SJSA1 (cell line): ENCODE measurements at places on chromosomes 2 and 18. TPM values are rescaled to one million over a fixed set of nuclear protein-coding genes. Genes with fewer than 3 reads are reported as not detected.

KIAA2012 gene
- total RNA-seq: 0.03 TPM in 1 of 2 replicates, not detected in the other

DNA sequence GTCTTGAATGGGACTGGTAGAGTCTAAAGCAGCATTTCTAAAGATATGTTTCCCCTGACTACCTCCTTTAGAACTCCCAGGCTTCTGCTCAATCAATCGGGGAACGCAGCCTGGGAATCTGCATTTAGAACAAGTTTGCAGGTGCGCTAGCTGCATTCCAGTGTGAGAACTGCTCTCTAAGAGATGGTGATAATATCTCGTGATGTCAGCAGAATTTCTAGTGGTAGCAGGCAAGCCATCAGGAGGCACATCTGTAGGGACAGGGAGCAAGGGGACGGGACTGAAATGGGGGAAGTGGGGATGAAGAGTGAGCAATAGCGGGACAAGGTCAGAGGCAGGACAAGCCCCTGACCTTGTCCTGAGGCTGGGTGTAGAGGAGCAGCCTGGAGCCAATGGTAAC, 120.3 kb upstream of the DNMT3A start:
- no peak for DNase-seq

DNA sequence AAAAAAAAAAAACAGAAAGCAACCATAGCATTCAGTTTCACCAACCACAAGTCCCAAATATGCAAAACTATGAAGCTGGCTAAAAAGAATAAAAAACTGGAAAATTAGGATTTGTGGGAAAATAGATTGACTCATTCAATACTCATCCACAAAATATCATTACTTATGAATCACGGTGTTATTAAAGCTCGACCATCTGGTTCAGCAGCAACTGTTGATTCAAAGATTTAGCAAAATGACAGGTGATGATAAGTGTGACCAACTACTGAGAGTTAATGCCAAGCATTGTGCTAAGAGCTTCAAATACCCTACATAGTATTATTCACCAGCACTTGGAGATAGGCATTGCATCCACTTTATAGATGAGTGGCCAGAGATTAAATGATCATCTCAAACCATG, 26.2 kb upstream of the XDH start:
- DNase-seq: no peak

GRCh38 chr2:240162939-240163714, 22.7 kb upstream of the OTOS start:
- DNase-seq: no peak

KCNJ3 gene
- total RNA-seq: not detected in 2 replicates

DNA sequence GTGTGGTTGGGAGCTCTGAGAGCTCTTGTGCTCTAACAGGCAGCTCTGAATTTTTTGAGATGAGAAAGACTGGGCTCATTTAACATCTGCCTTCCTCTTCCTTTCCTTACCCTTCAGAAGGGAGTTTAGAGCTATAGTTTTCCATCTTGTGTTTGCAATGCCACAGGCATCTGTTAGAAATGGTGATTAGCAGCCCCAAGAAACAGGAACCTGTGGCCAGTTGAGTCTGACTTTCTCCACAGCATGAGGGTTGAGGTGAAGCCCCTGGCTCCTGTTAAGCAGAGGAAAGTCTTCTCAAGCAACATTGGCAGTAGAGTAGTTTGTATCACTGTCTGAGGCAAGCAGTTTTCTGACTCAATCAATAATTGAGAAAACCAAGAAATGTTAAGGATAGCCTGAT, 577.4 kb downstream of the ZEB2 start:
- no peak for DNase-seq

DNA sequence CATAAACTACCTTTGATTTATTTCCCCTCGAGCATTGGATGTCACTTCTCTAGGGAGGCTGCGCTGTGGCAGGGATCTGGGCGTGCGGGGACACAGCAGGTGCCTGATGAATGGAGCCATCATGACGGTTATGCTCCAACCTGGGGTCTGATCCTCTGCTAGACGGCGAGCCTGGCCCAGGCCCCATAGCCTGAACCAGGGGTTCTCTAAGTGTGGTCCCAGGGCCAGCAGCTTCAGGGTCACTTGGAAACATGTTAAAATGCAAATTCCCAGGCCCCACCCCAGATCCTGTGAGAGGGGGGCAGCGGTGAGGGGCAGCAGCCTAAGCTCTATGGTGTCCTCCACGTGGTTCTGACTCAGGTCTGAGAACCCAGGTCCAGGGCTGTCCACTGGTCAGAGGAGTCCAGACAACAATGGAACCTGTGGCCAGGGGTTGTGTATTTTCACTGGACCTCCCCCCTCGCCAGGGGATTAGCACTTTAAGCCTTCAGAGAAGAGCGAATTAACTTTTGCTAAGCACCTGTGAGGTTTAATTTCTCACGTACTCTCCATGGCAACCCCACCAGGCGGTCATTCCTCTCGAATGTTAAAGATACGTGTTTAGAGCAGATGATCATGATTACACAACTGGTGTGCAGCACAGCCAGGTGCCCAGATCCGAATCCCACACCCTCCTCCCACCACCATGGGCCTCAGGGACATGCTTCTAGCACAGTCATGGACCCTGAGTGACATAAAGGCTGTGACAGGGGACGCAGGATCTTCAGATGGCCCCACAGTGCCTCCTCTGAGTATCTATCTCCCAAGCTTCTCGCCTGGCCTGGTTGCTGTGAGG, 1.6 kb upstream of the ARHGEF4 start:
- DNase-seq: no peak
